Activated naive CD8-positive, alpha-beta T cell treated with anti-CD3 and anti-CD28 coated beads, Interleukin-2, amount 10 ng/mL, durations not matched to agents 7 days and 5 days (primary cell): ENCODE measurements at places on chromosomes 4 and X. TPM values are rescaled to one million over a fixed set of nuclear protein-coding genes. Genes with fewer than 3 reads are reported as not detected.
A peak's percentile ranks its signal among the peaks of the same experiment; 100 is the strongest.

Gene GAB3
- 17.7 TPM for total RNA-seq

Gene ACE2
- total RNA-seq = not detected

Gene GPR143
- total RNA-seq = not detected

Gene HHIP
- total RNA-seq = not detected

Gene GYPE
- 3.0 TPM for total RNA-seq

Gene TRIML2
- total RNA-seq = not detected

Gene GPR101
- not detected for total RNA-seq

DNA sequence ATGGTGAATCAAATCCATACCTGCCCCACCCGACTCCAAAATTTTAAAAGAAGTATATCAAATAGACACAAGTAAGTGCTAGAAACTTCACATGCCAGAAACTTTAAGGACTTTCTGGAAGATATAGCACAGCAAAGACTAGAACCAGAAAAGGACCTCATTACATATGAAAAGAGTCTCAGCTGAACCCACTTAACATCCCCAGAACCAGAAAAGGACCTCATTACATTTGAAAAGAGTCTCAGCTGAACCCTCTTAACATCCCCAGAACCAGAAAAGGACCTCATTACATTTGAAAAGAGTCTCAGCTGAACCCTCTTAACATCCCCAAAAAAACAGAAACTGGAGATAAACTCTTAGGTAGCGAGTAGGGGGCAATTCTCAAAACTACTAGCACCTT, 32.3 kb downstream of the STPG2 start:
- H3K27me3 ChIP-seq = peaks cover 14% of the 10 kb centered on the region
- no peak overlapping the region for H3K27ac ChIP-seq
- H3K4me3 ChIP-seq = no peak overlapping the region

DNA sequence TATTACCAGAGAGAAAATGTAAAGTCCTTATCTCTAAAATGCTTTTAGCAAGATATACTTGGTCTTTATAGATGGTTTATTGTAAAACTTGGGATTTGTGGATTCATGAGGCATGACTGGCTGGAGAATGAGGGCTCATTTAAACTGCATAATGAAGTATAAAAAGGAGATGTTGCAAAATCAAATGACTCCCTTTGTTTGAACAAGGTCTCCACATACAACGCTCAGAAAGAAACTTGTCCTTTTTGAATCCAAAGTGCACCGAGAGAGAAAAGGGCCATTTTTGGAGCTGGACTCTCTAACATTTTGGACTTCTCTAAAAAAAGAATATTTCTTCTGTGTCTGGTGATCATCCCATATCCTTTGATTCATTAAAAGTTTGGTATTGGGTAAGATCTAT, 7.7 kb upstream of the EIF1AX start:
- H3K27me3 ChIP-seq = no peaks in the 10 kb centered on the region
- peaks cover 22% of the 10 kb centered on the region for H3K36me3 ChIP-seq
- DNase-seq = no peak
- peaks cover 5% of the 10 kb centered on the region for H3K4me1 ChIP-seq
- H3K4me3 ChIP-seq = no peak overlapping the region

- no peak overlapping the region for H3K4me3 ChIP-seq
- H3K27me3 ChIP-seq = no peaks in the 10 kb centered on the region
- H3K36me3 ChIP-seq = no peaks in the 10 kb centered on the region
- H3K4me1 ChIP-seq = no peaks in the 10 kb centered on the region
Measured at GRCh38 chrX:140425712-140426395, 79.0 kb downstream of the SOX3 start.

DNA sequence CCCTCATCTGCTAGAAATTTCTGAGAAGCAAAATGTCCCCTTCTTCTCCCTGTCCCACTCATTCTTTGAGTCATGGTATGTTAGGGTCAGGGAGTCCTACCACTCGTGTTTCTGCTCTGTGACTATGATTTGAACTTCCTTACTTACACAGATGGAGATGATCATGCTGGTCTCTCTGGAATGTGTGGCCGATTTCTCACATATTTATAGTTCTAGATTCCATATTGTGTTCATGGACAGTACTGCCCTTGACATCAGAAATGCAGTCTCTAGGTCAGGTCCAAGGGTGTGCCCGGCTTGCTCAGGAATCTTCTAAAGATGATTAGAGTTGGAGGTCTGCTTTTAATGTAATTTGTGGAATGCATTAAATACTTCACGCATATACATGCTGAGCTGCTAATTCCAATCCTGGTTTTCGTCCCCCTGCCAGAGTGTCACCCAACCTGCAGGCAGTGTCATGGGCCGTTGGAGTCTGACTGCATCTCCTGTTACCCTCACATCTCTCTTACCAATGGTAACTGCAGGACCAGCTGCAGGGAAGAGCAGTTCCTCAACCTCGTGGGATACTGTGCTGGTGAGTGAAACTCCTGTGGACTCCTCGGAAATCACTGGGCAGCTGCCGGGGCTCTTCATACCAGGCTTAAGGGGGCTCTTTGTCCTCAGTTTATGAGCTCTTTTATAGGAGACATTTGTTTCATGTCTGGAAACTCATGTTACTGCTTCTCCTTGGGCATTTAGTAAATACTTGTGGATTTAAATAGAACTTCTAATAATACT, 214.1 kb upstream of the ANXA3 start:
- peaks cover 43% of the 10 kb centered on the region for H3K27me3 ChIP-seq
- H3K27ac ChIP-seq = no peak overlapping the region
- no peak for DNase-seq
- peaks cover 2% of the 10 kb centered on the region for H3K4me1 ChIP-seq
- no peaks in the 10 kb centered on the region for H3K36me3 ChIP-seq

DNA sequence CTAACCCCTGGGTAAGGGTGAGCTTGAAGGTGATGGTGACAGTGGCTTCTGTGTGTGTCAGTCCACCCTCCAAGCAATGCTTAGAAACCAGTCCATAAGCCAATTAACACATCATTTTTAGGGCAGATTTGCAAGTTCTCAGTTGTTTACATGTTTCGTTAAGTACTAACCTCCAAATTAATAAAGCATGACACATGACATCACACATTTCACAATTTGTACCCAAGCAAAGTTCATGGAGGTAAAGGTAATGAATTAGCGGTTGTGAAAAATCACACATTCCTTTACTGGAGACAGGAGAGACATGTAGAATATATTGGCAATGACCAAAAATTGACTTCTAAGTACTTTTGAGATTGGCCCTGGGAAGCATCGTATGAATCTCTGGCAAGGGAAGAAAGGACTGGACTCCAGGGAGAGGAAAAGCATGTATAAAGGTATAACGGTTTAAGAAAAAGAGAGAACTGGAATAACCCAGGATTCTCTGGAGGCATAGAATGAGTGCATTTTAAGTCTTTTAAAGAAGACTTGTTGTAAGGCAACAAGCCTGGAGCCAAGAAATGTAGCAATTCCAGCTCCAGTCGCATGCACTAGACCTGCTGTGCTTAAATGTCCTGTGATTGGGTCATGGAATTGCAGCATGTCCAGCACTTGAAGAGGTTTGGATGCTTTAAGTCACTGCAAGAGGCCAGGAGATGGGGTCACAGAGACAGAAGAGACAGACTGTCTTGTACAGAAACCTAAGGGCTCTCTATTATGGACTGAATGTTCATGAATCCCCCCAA, 34.1 kb downstream of the TRIM2 start:
- no peak overlapping the region for H3K27ac ChIP-seq
- H3K27me3 ChIP-seq = peaks cover 13% of the 10 kb centered on the region
- DNase-seq = no peak

DNA sequence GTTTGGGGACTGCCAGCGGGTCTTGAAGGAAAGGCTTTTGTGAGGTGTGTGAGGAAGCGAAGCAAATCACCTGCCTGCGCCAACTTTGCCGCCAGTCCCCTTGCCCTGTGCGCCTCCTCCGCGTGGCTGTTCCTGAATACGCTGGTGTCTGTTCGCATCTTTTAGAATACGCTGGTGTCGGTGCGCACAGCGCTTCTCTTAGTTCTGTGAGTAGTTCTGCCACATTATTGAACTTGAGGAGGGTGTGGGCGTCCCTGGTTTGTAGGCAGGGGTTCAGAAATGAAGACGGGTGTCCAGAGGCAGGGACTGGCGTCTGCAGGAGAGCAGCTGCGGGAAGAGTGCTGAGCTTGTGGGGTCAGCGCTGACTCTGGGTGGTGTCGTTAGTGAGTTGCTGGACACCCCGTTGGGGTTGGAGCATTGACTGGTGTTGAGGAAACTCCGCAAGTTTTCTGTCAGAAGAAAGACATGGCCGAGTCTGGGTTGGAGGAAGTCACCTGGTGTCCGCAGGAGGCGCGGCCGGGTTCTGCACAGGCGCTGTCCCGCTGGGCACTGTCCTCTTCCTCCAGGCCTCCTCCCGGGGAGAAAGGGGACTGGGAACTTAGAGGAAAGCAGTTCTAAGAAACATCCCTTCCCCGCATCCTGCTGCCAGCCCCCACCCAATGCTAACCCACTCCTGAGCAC, 930 bp downstream of the ZNF718 start:
- peaks cover 30% of the 10 kb centered on the region for H3K4me1 ChIP-seq
- peak overlapping the region; percentile 97 for H3K27ac ChIP-seq
- no peaks in the 10 kb centered on the region for H3K27me3 ChIP-seq
- peaks cover 77% of the 10 kb centered on the region for H3K36me3 ChIP-seq
- DNase-seq = no peak

- no peaks in the 10 kb centered on the region for H3K36me3 ChIP-seq
- H3K27me3 ChIP-seq = no peaks in the 10 kb centered on the region
- no peak for DNase-seq
- no peak overlapping the region for H3K4me3 ChIP-seq
- no peak overlapping the region for H3K27ac ChIP-seq
- H3K4me1 ChIP-seq = peaks cover 2% of the 10 kb centered on the region
Measured at GRCh38 chrX:49915361-49916222, 6.8 kb upstream of the CLCN5 start.

- H3K27ac ChIP-seq = no peak overlapping the region
- H3K27me3 ChIP-seq = no peaks in the 10 kb centered on the region
- no peak for DNase-seq
- H3K4me1 ChIP-seq = no peaks in the 10 kb centered on the region
- H3K36me3 ChIP-seq = no peaks in the 10 kb centered on the region
Measured at GRCh38 chr4:2332201-2332975, 70.5 kb upstream of the MXD4 start.

DNA sequence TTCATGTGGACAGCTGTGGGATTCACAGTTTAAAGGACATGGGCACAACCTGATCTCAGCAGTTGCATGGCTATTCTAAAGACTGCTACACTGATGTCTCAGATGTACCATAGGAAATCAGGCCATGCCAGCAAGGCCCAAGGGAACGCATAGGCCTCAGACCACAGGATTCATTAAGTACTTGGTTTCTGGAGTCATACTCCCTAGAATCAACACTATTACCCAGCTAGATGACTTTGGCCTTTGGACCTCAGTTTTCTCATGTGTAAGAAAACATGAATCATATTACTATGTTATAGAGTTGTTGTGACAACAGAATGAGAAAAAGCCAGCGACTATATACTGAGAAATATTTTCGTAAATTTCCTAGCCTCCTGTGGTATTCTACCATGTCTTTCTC, 67.9 kb downstream of the NHS start:
- H3K36me3 ChIP-seq = no peaks in the 10 kb centered on the region
- no peaks in the 10 kb centered on the region for H3K27me3 ChIP-seq
- no peak overlapping the region for H3K4me3 ChIP-seq
- H3K4me1 ChIP-seq = no peaks in the 10 kb centered on the region

GRCh38 chrX:3697220-3697684, 16.2 kb downstream of the PRKX start:
- no peak overlapping the region for H3K27ac ChIP-seq
- peaks cover 36% of the 10 kb centered on the region for H3K36me3 ChIP-seq
- no peak overlapping the region for H3K4me3 ChIP-seq

GRCh38 chr4:27245216-27245615, 384.6 kb downstream of the STIM2 start:
- no peaks in the 10 kb centered on the region for H3K27me3 ChIP-seq
- no peak for DNase-seq
- no peaks in the 10 kb centered on the region for H3K4me1 ChIP-seq
- no peaks in the 10 kb centered on the region for H3K36me3 ChIP-seq

- H3K27me3 ChIP-seq = peaks cover 16% of the 10 kb centered on the region
- no peak overlapping the region for H3K27ac ChIP-seq
- H3K4me1 ChIP-seq = no peaks in the 10 kb centered on the region
- H3K36me3 ChIP-seq = no peaks in the 10 kb centered on the region
Measured at GRCh38 chr4:185096032-185096653, 46.9 kb upstream of the SLC25A4 start.

DNA sequence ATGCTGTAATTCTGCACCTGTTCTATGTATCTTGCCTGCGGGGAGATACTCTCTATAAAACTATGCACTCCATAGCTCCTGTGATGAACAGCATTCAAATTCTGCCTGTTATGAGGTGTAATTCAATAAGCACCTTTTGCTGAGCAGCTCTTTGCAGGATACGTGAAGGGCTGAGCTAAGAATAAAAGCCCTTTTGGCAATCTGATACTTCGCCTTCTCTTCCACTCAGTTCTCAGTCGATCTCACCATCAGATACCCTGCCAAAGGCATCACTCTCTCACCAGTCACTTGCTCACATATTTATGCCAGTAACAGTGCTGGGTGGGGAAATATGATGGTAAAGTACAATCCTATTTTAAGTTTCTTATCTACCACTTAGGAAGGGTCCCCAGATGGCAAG, 67.2 kb downstream of the RPS3A start:
- peaks cover 7% of the 10 kb centered on the region for H3K27me3 ChIP-seq
- DNase-seq = no peak
- no peaks in the 10 kb centered on the region for H3K4me1 ChIP-seq

DNA sequence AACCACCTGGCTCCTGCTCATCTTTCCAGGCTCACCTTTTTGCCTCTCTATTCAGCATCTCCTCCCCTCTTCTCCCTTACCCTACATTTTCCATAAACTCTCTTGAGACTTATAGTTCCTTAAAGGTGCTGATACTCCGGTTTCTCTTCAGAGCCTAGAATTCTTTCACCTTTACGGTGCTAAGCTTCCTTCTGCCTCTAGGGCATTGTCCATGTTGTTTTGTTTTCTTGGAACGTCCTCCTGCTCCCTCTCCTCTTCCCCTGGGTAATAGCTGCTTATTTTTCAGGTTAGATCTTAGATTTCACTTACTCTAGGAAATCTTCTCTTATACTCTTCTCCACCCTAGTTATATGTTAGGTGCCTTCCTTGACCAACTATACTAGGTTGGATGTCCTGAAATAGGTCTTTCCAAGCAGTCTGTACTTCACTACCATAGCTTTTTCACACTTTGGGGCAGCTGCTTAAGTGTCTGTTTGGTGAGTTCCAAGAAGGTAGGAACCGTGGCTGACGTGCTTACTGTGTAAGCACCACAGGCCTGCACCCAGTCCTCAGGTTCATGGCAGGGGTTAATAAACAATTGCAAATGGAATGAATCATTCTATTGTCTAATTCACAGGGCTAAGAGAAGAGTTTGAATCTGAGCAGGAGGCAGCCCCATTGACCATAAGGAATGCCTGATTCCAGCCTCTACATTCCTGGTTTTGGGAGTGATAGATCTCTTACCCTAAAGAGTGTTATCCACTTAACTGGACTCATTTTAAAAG, 227.5 kb downstream of the MGST2 start:
- H3K36me3 ChIP-seq = no peaks in the 10 kb centered on the region
- no peaks in the 10 kb centered on the region for H3K27me3 ChIP-seq

DNA sequence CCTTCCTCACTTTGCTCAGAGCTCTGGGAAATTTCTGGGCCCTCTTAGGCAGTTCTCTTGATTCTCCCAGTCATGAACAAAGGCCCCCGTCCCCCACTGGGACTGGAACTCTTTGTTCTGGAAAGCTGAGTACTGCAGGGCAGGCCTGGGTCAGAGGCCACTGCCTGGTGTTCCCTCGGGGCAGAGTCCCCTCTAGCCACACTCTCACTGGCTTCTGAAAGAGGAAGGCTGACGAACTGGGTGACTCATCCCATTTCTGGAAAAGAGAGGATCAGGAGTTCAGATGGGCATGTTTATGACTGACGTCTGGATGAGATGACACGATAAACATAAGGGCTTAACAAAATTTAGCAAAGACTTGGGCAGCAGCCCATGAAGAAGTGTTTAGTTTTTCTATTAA, 47.7 kb downstream of the DDX3X start:
- DNase-seq = no peak
- H3K36me3 ChIP-seq = no peaks in the 10 kb centered on the region
- H3K4me1 ChIP-seq = peaks cover 11% of the 10 kb centered on the region
